ENCODE measurements at places on chromosomes 12 and 14. TPM values are rescaled to one million over a fixed set of nuclear protein-coding genes. Genes with fewer than 3 reads are reported as not detected.

GRCh38 chr12:1131811-1132224, 140.8 kb downstream of the ERC1 start:
- DNase-seq = no peak

Gene PLEKHG3
- 6.2 TPM for total RNA-seq

GRCh38 chr14:40058901-40059897, 627.0 kb upstream of the FBXO33 start:
- DNase-seq = no peak

- no peak for DNase-seq
These were observed 24.3 kb upstream of the ANO2 start for GRCh38 chr12:5969156-5969973.

GRCh38 chr14:67668559-67668958, 5.9 kb downstream of the VTI1B start:
- no peak for DNase-seq

DNA sequence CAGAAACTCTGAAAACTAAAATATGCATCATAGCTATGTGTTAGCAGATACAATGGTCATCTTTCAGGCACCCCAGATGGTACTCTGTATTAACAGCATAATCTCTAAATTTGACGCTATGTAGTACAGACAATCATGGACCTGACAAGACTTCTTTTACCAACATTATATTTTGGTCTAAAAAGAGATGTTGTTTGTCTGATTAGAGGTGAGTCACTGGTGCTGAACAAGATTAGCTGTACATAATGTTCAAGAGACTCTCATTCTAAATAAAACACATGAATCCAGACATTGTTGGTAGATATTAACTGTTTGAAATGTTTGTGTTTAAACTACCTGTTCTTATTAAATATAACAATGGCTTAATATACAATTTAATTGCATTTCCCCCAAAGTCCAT, 146.4 kb upstream of the LMNTD1 start:
- DNase-seq = no peak

DNA sequence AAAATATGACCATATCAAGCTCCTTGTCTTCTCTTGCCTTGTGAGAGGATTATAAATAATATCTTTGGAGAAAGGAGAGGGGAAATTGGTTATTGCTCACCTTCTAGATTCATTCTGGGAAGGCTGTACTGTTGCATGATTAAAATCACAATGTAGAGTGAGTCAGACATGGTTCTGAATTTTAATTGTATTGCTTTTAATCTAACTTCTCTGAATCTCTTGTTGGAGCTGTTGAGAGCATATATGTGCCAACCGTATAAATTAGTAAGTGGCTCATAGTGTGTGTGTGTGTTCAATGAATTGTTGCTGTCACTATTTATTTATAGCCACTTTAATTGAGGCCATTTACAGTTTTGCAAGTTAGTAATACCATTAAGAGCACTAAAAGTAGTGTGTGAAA, 56.1 kb downstream of the KCNJ8 start:
- DNase-seq = no peak

GRCh38 chr14:81246461-81247270, 25.9 kb upstream of the GTF2A1 start:
- no peak for DNase-seq

All from occipital lobe (tissue), 3 donors.